ENCODE measurements at places on chromosomes 4 and X.

- no peak for DNase-seq
Measured at GRCh38 chrX:78330540-78330939, 3.1 kb upstream of the CYSLTR1 start.

- peak; percentile 45 for DNase-seq
Measured at GRCh38 chrX:154378059-154378798, 866 bp upstream of the EMD start.

DNA sequence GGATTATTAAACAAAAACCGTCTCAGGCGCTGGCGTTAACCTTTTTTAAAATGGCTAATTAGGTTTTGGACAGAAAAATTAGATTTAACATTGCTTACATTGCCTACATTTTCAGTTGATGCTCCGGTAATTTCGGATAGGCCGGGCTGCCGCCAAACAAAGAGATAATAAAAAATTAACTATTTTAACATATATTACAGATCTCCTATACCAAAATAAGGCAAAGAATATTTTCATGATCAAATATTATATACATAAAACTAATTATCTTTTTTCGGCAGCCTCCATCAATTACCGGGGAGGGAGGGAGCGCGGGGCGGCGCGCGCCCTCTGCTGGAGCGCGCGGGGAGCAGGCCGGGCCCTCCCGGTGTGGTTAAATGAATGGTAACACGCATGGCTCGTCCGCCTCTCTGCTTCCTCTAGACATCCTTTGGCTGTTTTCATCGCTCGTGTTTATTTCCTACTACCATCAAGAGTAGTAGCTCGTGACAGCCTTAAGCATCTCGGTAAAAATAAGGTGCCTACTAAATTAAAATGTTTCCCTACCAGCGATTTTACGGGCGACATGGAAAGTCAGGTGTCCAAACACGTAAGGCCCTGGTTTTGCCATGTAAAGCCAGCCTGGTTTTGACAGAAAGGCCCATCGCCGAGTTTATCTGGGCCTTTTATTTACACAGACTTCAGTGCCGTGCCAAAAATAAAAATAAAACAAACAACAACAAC lies 52.4 kb upstream of the TMEM33 start:
- peak; percentile 39 for DNase-seq

GRCh38 chr4:154082760-154083535 lies 294.1 kb upstream of the SFRP2 start:
- peak; percentile 40 for DNase-seq

- no peak for DNase-seq
Measured at GRCh38 chr4:60718874-60719273, 481.3 kb upstream of the ADGRL3 start.

- no peak for DNase-seq
Measured at GRCh38 chr4:138451276-138451663, 209.1 kb upstream of the SLC7A11 start.

DNA sequence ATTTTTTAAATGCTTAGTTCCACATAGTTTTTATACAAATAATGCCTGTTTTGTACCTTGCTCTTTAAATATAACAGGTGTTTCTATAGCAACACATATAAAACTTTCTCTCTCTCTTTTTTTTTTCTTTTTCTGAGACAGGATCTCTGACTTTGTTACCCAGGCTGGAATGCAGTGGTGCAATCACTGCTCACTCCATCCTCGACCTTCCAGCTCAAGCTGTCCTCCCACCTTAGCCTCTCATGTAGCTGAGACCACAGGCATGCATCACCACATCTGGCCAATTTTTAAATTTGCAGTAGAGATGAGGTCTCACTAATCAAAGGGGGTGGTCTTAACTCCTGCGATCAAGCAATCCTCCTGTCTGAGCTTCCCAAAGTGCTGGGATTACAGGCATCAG lies 18.3 kb upstream of the SULT1E1 start:
- no peak for DNase-seq

DNA sequence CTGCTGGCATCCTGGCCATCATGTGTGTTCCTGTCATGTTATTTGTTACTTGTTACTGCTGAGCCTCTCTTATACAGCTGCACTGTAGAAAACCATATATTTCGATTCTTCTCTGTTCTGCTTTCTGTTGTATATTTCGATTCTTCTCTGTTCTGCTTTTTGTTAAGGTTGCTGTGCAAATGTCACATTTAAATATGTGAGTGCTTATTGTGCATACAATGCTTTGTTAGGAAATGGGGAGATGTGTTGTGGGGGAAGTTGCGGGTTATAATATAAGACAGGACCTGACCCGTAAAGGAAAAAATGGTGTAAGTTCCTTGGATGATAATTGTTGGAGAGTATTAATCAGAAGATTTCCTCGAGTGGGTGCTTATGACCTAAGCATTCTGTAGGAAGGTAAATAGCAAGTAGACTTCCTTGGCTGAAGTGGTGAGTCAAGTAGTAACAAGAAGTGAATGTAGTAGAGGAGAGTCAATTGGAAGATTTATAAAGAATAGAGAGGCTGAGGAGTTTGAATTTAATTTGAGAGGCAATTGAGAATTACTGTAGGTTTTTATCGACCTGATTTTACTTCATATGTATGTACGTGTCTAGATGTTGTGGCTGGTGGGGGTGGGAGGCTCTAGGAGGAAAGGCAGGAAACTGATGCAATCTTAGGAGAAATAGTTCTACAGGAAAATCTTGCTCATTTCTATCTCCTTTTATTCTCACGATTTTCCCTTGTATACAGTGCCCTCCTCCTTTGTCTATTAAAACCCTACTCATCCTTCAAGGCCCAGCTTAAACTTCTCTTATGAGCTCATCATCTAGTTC lies 8.5 kb downstream of the OGT start:
- peak; percentile 46 for DNase-seq

- peak; percentile 80 for DNase-seq
Measured at GRCh38 chrX:136028383-136028984, 43.2 kb downstream of the SLC9A6 start.

DNA sequence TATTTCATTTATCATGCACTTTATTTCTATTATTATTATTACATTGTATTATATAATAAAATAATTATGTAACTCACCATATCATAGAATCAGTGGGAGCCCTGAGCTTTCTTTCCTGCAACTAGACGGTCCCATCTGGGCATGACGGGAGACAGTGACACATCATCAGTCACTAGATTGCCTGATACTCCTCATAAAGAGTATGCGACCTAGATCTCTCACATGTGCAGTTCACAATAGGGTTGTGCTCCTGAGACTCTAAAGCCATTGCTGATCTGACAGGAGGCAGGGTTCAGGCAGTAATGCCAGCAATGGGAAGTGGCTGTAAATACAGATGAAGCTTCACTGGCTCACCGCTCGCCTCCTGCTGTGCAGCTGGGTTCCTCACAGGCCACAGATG lies 62.3 kb downstream of the DMD start:
- DNase-seq = no peak

GRCh38 chr4:998096-998691 lies 5.0 kb upstream of the SLC26A1 start:
- DNase-seq = no peak

- no peak for DNase-seq
Measured at GRCh38 chr4:138217567-138217966, 24.6 kb downstream of the SLC7A11 start.

DNA sequence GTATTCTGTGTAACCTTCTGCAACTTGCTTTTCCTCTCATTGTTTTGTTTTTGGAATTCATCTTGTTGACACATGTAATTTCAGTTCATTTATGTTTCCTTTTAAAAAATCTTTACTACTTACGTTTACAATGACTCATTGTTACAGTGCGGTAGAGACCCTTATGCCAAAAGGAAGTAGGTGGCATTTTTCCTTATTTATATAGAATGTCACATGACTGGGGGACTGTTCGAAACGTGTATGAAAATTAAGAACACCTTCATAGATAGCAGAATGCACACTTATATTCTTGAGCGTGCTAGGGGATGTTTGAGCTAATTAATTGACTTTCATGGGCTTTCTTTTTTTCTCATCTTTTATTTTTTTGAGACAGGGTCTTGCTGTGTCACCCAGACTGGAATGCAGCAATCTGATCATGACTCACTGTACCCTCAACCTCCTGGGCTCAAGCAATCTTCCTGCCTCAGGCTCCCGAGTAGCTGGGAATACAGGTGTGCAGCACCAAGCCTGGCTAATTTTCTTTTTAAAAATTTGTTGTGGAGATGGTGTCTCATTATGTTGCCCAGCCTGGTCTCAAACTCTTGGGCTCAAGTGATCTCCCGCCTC lies 7.3 kb downstream of the REPS2 start:
- peak; percentile 77 for DNase-seq

- DNase-seq = no peak
Measured at GRCh38 chr4:53680598-53680997, 89.3 kb upstream of the LNX1 start.

- DNase-seq = no peak
Measured at GRCh38 chrX:13285229-13285628, 34.6 kb downstream of the ATXN3L start.

DNA sequence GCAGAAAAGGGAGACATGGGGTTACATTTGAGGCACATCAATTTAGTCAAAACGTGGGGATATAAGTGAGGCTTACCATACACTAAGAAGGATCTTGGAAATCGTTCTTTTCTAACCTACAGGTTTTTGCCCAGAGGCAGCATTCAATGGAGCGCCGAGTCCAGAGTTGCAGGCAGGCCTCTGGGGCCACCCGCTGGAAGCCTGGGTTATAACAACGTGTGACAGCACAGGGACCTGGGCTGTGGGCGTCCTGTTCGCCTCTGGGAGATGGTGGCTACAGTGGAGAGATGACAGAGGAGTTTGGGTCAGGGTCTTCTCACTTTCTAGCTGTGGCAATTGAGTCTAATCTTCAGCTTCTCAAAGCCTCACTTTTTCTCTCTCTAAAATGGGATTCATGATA lies 53.9 kb downstream of the ENPP6 start:
- peak; percentile 45 for DNase-seq

DNA sequence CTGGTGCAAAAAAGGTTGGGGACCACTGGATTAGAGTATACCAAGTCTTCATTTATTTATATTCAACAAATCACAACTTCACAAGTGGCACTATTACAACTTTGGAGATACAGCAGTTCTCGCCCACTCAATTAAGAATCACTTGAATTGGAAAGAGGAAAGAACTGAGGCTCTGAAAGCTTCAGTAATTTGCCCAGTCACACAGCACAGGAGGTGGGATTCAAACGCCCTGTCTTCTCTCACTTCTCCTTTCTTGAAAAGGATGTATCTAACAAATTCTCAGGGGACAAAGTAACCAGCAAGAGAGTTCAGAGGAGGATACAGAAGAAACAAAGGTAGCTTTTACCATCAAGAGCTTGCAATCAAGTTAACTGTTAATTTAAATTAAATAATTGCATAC lies 12.4 kb downstream of the SMIM14 start:
- no peak for DNase-seq

- DNase-seq = peak; percentile 58
Measured at GRCh38 chrX:38985375-38985774, 184.1 kb downstream of the MID1IP1 start.

GRCh38 chr4:145295547-145295946 lies 115.2 kb upstream of the OTUD4 start:
- no peak for DNase-seq

DNA sequence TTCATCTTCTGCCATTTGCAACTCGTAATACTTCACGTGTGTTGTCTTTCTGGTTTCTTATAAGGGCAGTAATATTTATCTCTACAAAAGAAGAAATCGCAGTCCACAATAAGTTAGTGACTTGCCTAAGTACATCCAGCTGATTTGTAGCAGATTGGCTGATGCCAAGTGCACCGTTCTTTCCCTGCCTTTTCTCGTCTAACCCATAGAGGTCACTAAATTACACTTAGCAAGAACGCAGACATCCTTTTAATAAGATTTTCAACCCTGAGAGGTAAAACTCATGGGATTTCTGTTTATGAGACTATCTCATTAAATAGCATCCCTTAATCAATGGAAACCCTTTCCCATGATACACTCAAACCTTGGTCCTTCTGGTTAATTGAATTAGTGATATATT lies 408.6 kb upstream of the ACTRT1 start:
- peak; percentile 40 for DNase-seq

DNA sequence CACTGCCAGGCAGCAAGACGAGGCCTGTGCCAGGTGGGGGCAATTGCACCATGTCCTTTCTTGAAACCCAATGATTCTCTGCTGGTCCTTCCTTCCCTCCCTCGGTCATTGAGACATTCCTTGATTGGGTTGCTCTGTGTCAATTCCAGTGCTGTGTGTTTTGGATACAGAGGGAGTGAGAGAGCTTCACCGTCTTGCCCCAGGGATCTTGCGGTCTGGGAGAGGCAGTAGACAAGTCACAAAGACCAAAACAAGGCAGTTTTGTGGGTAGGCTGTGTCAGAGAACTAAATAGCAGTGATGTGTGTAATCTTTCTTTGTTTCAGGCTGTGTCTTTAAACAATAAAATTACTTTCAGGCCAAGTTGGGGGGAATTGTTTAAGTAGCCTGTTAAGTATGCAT lies 38.8 kb upstream of the TADA2B start:
- DNase-seq = no peak

DNA sequence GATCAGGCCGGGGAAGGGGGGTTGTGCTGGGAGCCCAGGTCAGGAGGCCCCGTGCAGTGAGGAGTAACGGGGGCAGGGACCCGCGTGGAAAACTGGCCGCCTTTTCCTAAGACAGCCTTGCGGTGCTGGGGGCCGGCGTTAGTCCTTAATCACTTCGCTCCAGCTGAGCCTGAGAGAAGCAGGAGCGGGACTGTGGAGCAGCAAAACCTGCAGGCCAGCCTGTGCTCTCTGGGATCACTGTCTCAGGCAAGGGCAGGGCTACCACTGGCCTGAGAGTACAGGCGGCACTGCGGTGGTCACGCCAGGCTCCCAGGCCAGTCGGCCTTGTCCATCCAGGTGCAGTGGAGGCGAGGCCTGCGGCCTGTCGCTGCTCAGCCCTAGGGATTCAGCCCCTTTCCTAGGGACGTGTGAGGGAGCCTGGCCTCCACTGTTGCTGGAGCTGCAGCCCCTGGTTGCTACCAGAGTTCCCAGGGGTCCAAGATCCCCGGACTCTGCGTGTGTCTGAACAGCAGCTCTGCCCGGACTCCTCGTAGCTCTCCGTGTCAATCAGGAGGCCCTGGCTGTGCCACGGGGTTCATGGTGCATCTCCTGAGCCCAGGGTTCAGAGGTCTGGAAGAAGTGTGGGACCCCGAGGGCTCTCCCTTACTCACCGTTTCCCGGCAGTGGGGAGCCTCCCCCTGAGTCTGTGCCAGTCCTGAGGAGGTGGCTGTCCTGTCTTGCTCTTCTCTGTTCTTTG lies 2141.7 kb upstream of the TENM3 start:
- DNase-seq = no peak

- DNase-seq = no peak
Measured at GRCh38 chr4:55822329-55822728, 2.7 kb downstream of the EXOC1L start.

- DNase-seq = no peak
Measured at GRCh38 chr4:3716631-3717235, 49.5 kb upstream of the ADRA2C start.

DNA sequence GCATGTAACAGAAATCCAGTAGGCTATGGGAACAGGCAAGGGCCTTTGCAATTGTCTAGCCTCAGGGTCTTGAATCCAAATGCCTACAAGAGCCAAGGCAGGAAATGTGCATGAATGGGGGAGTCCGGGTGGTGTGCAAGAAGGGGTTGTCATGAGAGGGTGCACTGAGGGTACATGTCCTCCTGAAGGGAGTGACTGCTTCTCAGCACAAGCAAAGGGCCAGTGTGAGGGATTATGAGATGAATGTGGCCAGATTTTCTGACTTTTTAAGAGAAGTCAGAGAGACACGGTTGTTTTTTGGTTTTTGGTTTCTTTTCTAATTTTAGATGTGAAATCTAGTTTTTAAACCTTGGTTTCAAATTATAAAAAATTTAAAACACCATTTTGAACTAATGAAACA lies 76.5 kb upstream of the LSM6 start:
- no peak for DNase-seq

- DNase-seq = no peak
Measured at GRCh38 chrX:6826856-6827255, 291.9 kb upstream of the VCX3A start.

Data from PC-3 (cell line).